Activated naive CD4-positive, alpha-beta T cell (primary cell): ENCODE measurements at places on chromosomes 1 and 21.

DNA sequence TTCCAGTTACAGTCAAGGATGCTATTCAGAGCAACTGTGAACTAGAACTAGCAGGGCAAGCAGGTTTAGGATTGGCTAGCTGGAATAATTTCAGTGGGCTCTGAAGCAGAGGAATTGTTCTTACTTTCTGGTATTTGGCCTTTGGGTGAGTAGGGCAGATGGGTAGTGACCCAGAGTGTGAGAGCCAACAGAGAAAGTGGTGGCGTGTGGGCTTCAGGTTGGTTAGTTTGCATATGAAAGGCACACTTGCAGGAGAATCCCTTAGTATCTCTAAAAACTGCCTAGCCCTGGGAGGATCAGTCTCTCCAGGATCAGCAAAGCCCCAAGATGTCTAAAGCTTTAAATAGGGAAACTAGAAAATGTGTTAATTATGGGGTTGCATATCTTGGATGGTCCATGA, 67.6 kb upstream of the LRRC8B start:
- no peak for DNase-seq

GRCh38 chr21:46207920-46208591, 20.5 kb downstream of the LSS start:
- no peak for DNase-seq

- no peak for DNase-seq
Measured at GRCh38 chr1:200931776-200932175, 37.1 kb downstream of the INAVA start.

DNA sequence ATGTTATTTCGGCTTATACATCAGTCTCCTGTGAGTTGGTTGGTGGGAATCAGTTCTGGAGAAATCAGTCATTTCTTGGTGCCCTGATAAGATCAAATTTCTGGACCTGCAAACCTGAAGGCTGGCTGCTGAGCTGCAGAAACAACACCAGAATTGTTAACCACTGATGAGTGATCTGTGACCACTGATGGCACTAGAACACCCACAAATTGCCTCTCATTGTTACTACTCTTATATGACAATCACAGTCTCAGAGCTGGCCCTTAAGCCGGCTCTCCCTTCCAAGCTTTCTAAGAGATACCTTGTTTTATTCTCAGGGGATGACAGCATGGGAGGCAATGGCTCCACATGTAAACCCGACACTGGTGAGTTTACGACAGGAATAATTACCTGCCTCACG, 1.9 kb downstream of the C1orf162 start:
- no peak for DNase-seq

DNA sequence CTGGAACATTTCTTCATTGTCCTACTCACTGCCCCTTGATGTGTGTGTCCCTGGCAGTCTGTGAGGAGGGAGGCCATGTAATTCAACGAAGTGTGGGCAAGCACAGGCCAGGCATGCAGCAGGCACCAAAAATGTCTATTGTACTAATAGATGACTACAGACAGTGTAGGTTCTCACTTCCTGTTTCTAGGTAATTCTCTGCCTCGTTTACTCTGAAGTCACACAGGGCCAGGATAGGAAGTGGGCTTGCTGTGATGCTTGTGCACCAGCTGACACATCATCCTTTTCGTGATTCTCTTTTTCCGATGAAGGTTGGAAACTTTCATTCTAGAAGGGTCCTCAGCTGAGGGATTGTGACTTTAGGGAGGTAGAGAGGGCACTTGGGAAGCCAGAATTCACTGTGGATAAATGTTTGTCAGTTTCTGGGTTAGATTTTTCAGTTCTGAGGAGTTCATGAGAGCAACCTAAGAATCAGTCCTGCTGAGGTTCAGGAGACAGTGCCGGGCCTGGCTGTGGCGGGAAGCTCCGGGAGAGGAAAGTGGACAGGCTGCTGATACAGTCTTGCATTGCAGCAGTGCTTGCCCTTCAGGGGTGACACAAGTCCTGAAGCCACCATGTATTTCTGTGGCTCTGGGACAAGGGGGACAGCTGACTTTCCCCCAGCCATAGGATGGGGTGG, 4.3 kb upstream of the CSF1 start:
- DNase-seq = no peak

- DNase-seq = no peak
Measured at GRCh38 chr1:87331365-87332241, 2.9 kb downstream of the LMO4 start.
